ENCODE measurements at places on chromosomes 4 and X.

DNA sequence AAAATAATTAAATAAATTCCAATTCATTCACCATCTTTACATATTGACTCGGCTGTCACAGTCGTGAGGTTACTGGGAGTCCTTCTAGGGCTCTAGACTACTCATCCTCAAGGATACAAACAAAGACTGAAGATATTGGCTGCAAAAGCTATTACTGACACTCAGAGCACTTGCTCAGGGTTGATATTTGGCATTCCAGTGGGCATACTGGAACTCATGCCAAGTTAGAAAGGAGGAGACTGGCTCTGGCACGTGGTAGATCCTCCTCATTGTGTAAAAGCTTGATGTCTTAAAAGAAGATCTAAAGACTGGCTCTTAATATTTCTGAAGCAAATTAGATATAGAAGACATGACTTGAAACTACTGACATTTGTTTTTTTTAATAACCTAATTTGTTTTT, 172.7 kb downstream of the GPM6A start:
- H3K27ac ChIP-seq: no peak overlapping the region
- no peaks in the 10 kb centered on the region for H3K36me3 ChIP-seq
- DNase-seq: no peak
- H3K4me3 ChIP-seq: no peak overlapping the region

DNA sequence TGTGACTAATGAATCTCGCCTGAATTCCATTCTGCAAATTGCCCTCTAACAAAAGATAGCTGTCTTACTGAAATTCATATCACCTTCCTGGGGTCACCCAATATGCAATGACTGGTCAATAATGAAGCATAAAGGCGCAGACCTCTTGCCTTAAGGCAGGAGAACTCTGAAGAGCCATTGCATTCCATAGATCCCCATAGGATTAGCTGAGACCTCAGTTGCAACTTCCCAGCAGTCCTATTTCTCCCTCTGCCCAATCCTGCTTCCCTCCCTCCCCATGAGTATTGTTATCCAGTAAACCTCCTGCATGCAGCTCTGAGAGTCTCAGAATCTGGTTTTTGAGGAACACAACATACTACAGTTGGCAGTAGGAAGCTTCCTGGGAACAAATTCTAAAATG, 396.5 kb downstream of the DCAF12L2 start:
- H3K27ac ChIP-seq: no peak overlapping the region
- H3K36me3 ChIP-seq: no peaks in the 10 kb centered on the region
- H3K4me1 ChIP-seq: no peaks in the 10 kb centered on the region
- no peak for DNase-seq
- H3K4me3 ChIP-seq: no peak overlapping the region

DNA sequence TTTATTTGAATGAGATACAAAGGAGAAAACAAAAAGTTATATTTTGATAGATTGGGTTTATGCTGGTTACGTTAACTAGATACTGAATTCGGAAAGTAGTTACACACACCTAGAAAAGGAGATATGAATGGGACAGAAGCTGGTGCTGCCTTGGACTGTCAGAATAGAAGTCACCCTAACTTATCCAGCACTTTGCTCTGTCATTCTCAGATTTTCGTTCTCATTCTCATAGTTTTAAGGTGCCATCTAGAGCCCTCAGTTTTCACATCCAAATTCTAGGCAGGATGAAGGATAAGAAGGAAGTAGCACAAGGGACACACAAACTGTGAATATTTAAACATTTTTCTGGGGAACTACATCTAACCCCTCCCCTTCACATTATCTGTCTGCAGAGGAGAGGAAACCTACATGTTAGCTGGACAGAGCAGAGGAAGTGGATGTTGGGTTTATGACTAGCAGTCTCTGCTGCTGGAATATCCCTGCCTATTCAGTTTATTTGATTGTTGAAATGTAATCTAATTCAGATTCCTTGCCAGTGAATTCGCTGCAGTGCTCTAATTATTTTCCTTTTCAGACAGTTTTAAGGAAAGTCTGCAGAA, 521.9 kb downstream of the FAT4 start:
- no peaks in the 10 kb centered on the region for H3K4me1 ChIP-seq
- DNase-seq: no peak
- no peaks in the 10 kb centered on the region for H3K36me3 ChIP-seq
- H3K27ac ChIP-seq: no peak overlapping the region
- H3K27me3 ChIP-seq: no peaks in the 10 kb centered on the region

GRCh38 chrX:133888984-133889383, 96.4 kb downstream of the GPC3 start:
- H3K4me3 ChIP-seq: no peak overlapping the region
- DNase-seq: no peak
- H3K36me3 ChIP-seq: no peaks in the 10 kb centered on the region
- no peaks in the 10 kb centered on the region for H3K4me1 ChIP-seq

DNA sequence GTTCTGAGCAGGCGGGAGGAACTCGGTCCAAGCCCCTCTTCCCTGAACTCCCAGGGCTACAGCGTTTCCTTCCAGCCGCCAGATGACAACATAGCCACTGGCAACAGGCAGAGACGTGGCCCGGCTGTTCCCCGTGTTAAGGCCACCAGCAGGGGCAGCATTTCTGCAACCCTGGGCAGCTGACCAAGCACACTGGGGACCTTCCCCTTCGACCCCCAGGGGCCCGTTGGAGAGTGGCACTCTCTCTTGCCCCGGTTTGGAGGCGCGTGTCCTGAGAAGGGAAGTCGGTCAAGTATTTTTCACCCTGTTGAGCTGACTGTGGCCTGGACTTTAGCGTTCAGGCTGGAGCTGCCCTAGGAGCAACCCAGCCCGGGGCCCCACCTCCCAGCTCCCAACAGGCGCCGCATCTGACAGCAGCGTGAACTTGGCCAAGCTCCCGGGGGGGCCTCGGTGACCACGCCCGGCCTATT, 37.6 kb downstream of the ZBTB49 start:
- H3K27me3 ChIP-seq: no peaks in the 10 kb centered on the region
- H3K4me1 ChIP-seq: no peaks in the 10 kb centered on the region
- no peak overlapping the region for H3K4me3 ChIP-seq
- no peaks in the 10 kb centered on the region for H3K36me3 ChIP-seq
- no peak overlapping the region for H3K27ac ChIP-seq

- no peaks in the 10 kb centered on the region for H3K4me1 ChIP-seq
- no peak overlapping the region for H3K27ac ChIP-seq
- no peak overlapping the region for H3K4me3 ChIP-seq
- no peaks in the 10 kb centered on the region for H3K27me3 ChIP-seq
- no peak for DNase-seq
- H3K36me3 ChIP-seq: no peaks in the 10 kb centered on the region
Observed at GRCh38 chr4:15063341-15063740, 61.1 kb downstream of the CPEB2 start.

GRCh38 chr4:186588503-186588902, 33.1 kb upstream of the MTNR1A start:
- DNase-seq: no peak
- H3K36me3 ChIP-seq: no peaks in the 10 kb centered on the region
- H3K27me3 ChIP-seq: no peaks in the 10 kb centered on the region
- no peak overlapping the region for H3K27ac ChIP-seq

- H3K4me3 ChIP-seq: no peak overlapping the region
- H3K4me1 ChIP-seq: no peaks in the 10 kb centered on the region
- no peaks in the 10 kb centered on the region for H3K27me3 ChIP-seq
- no peaks in the 10 kb centered on the region for H3K36me3 ChIP-seq
Observed at GRCh38 chrX:45758319-45758718, 557.6 kb upstream of the DIPK2B start.

DNA sequence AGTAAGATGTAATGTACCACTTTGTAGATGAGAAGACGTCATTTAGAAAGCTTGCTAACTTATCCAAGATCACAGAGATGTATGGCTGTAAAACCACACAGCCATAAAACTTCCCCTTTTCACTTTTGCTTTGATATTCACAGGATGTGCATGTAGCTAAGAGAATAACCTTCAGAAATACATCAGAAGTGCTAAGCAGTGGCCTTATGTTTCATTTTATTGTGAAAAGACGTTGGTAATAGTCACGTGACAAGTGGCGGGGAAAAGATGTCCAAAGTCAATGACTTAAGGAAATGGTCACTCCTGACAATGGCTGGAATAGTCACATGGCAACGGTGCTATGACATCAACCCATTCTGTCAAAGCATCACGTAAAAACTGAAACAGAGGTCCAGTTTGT, 12.9 kb upstream of the WDR17 start:
- no peak overlapping the region for H3K4me3 ChIP-seq
- DNase-seq: no peak
- H3K27ac ChIP-seq: no peak overlapping the region
- no peaks in the 10 kb centered on the region for H3K4me1 ChIP-seq
- H3K27me3 ChIP-seq: no peaks in the 10 kb centered on the region
- no peaks in the 10 kb centered on the region for H3K36me3 ChIP-seq

GRCh38 chr4:113499166-113499565, 262.4 kb downstream of the CAMK2D start:
- H3K27me3 ChIP-seq: no peaks in the 10 kb centered on the region
- no peaks in the 10 kb centered on the region for H3K4me1 ChIP-seq
- H3K36me3 ChIP-seq: no peaks in the 10 kb centered on the region
- H3K27ac ChIP-seq: no peak overlapping the region
- no peak for DNase-seq
- no peak overlapping the region for H3K4me3 ChIP-seq

DNA sequence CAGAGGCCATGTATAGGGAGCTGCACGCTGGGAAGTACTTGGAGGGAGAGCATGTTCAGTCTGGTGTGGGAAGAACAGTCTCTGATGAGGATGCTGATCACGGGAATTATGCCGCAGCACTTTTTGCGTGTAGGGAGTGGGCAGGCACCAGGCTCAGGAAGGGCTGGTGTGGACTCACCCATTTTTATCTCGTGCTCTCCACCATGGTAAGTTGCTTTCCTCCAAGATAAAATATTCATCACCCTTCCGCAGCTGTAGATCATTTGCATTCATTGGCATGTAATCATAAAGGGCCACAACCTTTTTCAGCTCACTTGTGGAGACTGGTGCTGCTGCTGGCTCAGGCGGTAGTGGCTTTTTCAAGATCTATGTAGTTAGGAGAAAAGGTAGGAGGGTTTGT, 11.8 kb upstream of the TIMM8A start:
- no peak overlapping the region for H3K4me3 ChIP-seq
- peaks cover 60% of the 10 kb centered on the region for H3K27me3 ChIP-seq
- no peaks in the 10 kb centered on the region for H3K4me1 ChIP-seq
- no peaks in the 10 kb centered on the region for H3K36me3 ChIP-seq

GRCh38 chr4:122764821-122765215, 32.3 kb downstream of the BBS12 start:
- DNase-seq: no peak
- H3K27me3 ChIP-seq: no peaks in the 10 kb centered on the region
- H3K36me3 ChIP-seq: no peaks in the 10 kb centered on the region
- no peak overlapping the region for H3K27ac ChIP-seq
- H3K4me1 ChIP-seq: no peaks in the 10 kb centered on the region

DNA sequence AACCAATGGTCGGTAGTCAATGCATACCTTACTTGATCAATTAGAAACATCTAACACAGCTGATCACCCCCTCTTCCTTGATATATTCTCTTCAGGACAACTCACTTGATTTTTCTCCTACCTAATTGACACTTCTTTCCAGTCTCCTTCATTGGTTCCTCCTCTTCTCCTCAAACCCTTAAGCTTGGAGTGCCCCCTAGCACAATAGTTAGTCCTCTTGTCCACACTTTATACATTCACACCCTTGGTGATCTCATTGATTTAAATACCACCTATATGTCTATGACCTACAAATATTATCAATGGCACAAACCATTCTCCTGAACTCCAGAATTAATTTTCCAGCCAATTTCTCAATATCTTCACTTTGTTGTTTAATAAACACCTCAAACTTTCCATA, 724.0 kb downstream of the ADGRL3 start:
- DNase-seq: no peak
- no peaks in the 10 kb centered on the region for H3K4me1 ChIP-seq
- no peaks in the 10 kb centered on the region for H3K36me3 ChIP-seq
- no peaks in the 10 kb centered on the region for H3K27me3 ChIP-seq

GRCh38 chrX:30812326-30812725, 76.7 kb downstream of the TAB3 start:
- DNase-seq: no peak
- H3K4me3 ChIP-seq: no peak overlapping the region
- no peaks in the 10 kb centered on the region for H3K4me1 ChIP-seq
- H3K27me3 ChIP-seq: no peaks in the 10 kb centered on the region
- H3K36me3 ChIP-seq: no peaks in the 10 kb centered on the region

Data from breast epithelium (tissue), 4 donors.